ENCODE measurements at places on chromosomes 5 and 9.

DNA sequence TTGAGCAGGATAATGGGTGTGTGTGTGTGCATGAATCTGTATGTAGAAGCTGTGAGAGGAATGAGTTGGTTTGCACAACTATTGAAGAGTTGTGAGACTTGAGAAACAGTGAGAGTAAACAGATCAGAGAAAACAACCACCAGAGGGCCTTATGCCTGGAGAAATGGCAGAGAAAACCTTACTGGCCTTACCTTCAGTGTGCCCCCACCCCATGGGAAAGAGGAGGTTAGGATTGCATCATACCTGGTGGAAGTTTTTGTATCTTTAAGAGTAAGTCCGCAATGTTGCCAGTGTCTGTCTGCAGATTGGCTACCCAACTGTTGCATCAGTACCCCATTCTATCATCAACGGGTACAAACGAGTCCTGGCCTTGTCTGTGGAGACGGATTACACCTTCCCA is 1909.4 kb upstream of the WWC1 start:
- no peak for DNase-seq

GRCh38 chr5:151183456-151184245 is 26.1 kb upstream of the ANXA6 start:
- no peak for DNase-seq

GRCh38 chr5:87784311-87784710 is 371.6 kb upstream of the CCNH start:
- no peak for DNase-seq

GRCh38 chr9:135563858-135564257 is 2.3 kb downstream of the PAEP start:
- no peak for DNase-seq

GRCh38 chr5:123538670-123539459 is 26.9 kb downstream of the CSNK1G3 start:
- no peak for DNase-seq

DNA sequence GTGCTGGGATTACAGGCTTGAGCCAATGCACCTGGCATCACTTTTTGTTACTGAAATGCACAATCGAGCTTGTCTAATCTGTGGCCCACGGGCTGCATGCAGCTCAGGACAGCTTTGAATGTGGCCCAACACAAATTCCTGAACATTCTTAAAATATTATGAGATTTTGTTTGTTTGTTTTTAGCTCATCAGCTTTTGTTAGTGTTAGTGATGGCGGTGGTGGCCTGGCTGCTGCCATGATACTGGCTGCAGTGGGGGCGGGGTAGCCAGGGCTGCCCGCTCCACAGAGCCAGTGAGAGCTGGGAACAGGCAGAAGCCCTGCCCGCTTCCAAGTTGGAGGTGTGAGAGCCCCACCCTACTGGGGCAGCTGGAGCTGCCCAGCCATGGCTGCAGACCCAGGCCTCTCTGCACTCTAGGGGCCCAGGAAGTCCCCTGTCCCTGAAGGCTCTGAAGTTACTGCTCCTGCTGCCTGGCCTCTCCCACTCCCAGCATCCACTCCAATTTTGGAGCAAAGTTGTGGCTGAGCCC is 76.6 kb upstream of the SHB start:
- DNase-seq = no peak

DNA sequence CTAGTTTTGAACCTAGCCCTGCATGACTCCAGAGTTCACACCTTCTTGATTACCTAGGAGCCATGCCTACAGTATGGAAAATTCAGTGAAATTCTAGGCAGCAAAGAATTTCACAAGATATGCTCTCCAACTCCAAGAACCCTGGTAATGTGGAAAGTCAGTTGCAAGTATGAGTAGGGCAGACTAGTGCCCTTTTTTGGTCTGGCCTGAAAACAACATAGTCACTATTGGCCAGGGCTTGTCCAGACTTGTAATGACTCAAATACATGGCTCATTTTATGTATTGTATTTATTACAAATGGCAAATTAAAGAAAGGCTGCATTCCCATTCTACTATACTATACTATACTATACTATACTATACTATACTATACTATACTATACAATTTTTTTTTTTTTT is 160.4 kb downstream of the ESM1 start:
- DNase-seq = no peak

- DNase-seq = no peak
Measured at GRCh38 chr9:127967151-127967809, 13.5 kb downstream of the EEIG1 start.

- no peak for DNase-seq
Measured at GRCh38 chr5:167999182-167999581, 292.3 kb upstream of the WWC1 start.

- DNase-seq = no peak
Measured at GRCh38 chr9:137836831-137837241, 40.7 kb upstream of the CACNA1B start.

GRCh38 chr9:129835860-129836223 is 584 bp downstream of the USP20 start:
- no peak for DNase-seq

DNA sequence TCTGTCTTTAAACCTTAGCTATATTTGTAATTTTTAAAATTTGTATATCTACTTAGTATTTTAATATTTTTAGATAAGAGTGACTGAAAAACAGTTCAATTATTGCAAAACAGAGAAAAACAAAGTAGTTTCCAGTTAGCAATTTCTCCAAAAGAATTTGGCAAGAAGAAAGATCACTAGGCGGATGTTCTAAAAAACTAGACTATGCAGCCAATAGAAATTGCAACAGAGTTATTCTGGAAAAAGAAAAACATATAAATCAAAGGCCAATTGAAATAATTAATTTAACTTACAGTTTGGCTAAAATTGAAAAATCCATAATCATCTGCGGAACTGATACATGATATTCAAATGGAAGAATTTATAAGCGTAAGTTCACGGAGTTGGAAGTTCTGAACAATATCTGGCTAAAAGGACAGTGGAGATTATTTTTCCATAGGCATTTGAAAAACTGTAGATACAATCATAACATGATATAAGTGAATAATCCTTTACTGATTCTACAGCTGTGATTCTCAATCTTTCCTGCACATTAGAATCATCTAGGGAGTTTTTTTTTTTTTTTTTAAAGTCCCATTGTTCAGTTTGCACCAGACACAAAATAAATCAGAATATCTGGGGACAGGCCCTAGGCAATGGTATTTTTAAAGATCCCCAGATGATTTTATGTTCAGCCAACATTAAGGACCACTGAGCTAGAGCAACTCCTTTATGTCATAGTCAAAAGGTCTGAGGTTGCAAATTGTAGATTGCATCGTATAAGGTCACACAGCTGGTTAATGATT is 605.1 kb upstream of the DAB2 start:
- DNase-seq = no peak

DNA sequence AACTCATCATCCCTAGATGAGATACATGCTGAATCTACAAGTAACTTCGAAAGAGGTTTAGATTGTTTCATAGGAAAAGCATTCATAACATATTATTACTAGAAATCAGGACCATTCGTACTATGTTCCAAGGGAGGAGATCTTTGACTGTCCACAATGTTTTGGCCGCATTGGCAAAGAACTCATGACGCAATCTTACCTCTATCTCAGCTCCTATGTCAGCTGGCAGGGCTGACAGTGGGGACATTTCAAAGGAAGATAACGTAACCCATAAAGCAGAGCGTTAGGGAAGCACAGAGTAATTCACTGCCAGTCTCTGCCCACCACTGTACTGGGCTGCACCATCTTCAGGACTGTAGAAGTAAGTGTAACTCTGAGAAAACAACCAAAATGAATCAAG is 69.7 kb downstream of the EFNA5 start:
- DNase-seq = no peak

DNA sequence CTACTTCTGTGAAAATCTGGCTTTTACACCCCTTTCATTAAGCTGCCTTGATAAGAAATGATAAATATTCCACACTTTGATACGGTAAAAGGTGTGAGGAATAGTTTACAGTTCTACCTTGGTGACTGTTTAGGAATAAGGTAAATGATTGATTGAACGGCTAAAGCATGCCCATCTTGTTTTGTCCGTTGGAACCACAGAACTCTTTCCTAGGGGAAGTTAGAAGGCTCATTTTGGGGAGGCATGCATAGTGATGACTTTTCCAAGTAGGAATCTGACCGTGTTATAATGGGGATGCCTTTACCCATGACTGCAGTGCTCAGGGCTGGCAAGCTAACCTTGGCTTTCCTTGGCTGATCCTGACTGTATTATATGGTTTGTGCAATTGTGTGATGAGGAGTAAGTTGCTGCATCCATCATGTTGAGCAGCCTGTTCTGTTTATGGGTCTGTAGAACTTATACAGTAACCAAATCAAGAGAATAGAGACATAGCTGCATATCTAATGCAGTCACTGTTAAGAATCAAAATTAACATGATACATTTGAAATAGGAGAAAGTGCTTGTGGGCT is 24.5 kb downstream of the PCSK5 start:
- DNase-seq = no peak

DNA sequence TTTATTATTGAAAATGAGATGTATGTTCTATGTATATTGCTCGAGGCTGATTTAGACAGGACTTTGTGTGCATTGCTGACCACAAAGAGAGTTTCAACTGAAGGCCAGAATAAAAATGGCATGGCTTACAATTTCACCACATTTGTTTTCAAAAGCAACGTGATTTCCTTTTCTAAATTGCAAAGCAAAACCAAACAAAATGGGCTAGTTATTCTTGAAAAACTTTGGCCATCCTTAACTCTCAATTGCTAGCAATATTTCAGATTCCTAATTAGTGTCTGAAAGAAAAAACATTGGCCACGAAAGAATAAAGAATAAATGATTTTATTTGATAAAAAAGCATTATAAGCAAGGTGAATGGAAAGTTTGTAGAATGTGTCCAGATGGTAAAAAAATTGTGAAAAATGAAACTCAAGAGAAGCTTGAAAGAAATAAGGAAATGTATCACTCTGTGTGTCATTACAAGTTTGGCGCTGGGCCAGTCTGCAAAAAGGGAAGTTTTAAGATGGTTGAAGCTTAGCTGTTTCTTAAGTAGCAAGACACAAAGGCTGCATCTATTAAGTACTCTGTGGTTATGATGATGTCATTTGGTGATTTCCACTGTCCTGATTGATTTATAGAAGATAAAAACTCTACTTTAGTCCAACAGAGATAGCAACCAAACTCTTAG is 89.2 kb upstream of the PRLR start:
- peak; percentile 98 for DNase-seq
